ENCODE measurements at places on chromosomes 1 and 21.

DNA sequence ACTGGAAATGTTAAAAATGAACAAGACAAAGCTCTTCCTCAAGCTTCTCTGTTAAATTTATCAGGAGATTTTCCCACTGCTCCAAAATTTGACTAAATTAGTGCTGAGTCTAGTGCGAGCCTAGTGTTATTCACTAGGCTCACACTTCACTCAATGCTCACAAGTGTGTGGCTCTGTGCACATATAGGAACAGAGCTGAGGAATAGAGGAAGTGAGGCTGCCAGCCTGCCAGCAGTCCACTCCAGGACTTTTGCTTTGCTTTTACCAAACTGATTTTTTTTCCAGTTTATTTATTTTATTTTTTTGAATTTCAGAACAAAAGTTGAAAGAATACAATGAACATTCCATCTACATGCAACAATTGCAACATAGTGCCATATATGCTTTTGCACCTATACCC, 87.2 kb downstream of the VAV3 start:
- DNase-seq, result no peak

DNA sequence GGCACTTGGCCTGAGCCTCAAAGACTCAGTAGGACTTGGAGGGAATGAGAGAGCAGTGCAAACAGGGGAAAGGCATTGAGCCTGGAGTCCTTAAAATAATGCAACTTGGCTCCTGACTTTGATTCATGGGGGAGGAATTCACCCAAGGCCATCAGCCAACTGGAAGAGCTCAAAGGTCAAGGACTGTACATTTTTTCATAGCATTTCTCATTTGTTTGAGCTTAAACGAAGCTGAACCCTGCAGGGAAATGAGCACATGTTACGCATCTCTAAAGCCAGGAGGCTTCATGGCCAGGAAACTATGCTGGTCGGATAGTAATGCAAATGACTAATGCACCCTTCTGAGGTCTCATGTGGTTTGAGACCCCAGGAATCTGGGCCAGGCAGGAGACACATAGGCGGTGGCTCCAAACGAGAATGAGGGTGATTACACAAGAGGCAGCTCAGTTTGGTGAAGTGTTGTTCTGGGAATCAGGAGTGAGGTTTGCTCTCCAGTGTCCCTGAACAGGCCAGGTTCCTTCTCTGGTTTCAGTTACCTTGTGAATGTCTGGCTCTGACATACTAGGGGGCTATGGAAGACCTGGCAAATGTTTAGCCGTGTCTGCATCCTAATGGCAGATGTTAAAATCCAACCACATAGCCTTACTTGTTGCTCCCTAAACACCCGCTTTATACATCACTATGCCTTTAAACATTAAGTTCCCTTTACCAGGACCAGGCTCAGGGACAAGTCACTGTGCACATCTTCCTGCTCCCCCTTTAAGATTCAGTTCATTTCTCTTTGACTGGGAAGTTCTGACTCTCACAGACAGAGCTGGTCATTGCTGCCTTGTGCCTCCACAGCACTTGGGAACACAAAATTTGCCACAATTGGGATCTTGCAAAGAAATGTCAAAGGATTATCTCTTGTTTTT, 503.9 kb upstream of the USP24 start:
- DNase-seq, result no peak

- no peak for DNase-seq
Observed at GRCh38 chr1:44812822-44813543, 4.7 kb downstream of the BTBD19 start.

DNA sequence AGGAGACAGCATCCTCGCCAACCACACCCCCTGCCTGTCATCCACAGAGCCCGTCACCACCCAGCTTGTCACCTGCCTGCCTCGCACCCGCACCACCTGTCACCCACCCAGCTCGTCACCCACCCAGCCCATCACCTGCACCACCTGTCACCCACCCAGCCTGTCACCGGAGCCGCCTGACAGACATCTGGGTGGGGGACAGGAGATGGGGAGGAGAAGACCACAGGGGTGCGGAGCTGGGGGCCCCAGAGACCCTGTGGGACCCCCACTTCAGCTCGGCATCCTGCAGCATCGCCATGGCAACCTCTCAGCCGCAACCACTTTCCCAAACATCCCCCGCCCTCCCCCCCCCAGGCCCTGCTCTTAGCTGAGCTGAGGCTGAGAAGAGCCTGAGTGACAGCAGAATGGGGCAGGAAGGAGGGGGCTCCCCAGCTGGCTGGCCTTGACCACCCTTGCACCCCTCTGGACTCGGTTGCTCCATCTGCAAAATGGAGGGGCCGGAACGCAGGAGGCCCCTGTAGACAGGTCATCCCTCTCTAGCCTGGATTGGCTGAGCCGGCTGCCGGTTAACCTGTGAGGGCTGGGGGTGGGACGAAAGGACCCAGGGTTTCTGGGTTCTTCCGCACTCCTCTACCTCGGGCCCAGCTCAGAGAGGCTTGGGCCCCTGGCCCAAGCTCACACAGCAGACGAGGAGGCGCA, 11.6 kb downstream of the AHDC1 start:
- no peak for DNase-seq

DNA sequence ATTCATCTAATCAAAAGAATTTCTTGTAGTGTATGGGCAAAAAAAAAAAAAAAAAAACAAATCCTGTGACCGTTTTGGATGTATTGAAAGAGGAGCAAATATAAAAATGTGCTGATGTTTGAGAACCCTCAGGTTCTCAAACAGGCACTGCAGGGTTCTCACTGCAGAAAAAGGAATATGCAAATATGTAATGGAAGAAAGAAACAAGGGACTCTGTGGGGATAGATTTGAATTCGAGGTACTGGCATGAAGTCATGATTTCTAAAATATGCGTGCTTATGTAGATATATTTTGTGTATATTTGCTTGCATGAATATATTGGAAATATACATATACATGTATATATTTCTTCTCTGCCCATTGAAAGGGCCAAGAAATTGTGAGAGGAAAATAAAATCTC, 365.0 kb upstream of the RUNX1 start:
- no peak for DNase-seq

- DNase-seq, result no peak
Observed at GRCh38 chr1:25657121-25657882, 40.7 kb downstream of the MAN1C1 start.

DNA sequence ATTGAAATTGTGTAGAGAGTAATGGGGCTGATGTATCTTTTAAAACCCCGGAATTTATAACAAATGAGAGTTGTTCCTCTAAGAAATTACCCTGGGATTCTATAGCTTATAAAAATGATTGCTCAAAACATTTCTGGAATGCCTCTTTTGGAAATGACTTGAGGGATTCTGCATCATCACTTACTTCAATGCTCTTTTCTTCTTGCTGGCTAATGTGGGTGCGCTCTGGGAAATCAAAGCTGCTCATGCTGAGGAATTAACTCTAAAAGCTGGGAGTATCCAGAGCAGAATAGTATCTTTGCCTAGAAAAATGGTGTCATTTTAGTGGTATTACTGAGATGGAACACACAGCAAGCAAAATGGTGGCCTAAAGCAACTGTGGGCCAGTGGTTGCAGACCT, 23.0 kb upstream of the TBX15 start:
- DNase-seq, result no peak
